ENCODE measurements at places on chromosomes 13 and 19. TPM values are rescaled to one million over a fixed set of nuclear protein-coding genes. Genes with fewer than 3 reads are reported as not detected.

DNA sequence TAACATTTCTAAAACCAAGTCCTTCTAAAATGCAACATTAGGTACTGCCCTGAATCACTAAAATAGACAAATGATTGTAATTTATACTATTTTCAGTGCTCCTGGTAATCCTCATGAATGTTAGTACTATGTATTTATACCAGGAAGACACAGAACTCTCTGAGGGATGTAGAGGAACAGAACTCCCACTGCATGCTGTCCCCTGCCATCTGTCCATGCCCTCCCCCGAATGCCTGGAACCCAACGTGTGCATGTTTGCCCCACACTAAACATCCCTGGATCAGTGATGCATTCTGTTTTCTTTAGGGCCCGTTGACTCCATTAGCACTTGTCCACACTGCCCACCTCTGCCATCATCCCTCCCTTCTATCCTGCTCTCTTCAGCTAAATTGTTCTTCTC, 26.5 kb downstream of the ENOX1 start:
- no peak for DNase-seq

GRCh38 chr13:49669735-49670309, 21.5 kb downstream of the EBPL start:
- peak; percentile 73 for DNase-seq

GRCh38 chr13:21594715-21595545, 9.0 kb downstream of the MICU2 start:
- no peak for DNase-seq

- no peak for DNase-seq
These were observed 155.0 kb downstream of the RAP2A start for GRCh38 chr13:97588993-97589392.

GRCh38 chr13:40399756-40400155, 266.7 kb downstream of the FOXO1 start:
- no peak for DNase-seq

DNA sequence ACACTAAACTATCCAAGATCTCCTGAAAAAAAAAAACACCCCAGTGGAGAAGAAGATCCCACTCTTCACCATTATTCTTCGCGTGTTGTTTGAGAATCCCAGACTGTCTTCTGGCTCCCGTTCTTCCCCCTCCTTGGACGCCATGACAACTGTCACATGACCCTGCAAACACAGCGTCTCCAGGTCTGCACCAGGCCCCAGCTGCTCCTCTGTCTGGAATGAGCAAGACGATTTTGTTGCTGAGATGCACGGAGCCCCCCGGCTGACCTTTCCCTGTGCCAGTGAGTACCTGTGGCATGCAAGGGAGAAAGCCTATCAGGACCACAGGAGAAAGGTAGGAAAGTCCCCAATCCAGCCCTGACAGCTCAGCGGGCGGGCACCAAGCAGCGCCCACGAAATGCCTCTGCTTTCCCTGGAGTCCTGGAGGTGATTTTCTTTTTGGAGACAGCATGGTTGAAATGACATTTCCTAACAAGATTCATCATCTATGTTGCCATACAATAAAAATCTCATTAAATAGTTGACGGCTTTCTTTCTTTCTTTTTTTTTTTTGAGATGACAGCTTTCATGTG, at the start of gene CFAP97D2:
CFAP97D2 (plus strand) TSS at position 171 of the 572 bp plus-strand sequence; CDS start at position 245, 74 bp downstream.
- DNase-seq: no peak

GRCh38 chr19:4781801-4782200, 9.7 kb upstream of the FEM1A start:
- DNase-seq: no peak

- DNase-seq: no peak
These were observed 569.0 kb upstream of the GPC6 start for GRCh38 chr13:92657565-92657964.

- DNase-seq: no peak
These were observed 69.1 kb downstream of the HSPH1 start for GRCh38 chr13:31092646-31093045.

GRCh38 chr13:46531953-46532352, 21.0 kb upstream of the LRCH1 start:
- no peak for DNase-seq

DNA sequence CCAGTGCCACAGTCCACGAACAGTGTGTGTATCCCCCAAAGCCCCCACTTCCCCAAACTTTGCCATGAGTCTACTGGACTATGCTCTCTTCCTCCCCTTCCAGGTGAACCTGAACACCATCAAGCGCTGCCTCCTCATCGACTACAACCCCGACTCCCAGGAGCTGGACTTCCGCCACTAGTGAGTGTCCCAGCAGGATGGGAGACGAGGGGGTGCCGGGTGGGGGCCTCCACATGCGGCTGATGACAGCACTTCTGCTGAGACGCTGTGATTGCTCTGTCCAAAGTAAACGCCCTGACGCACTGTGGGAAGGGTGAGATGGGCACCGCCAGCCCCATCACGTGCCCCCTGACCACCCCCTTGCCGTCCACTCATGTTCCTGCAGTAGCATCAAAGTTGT, 2.0 kb upstream of the P2RY11 start:
- DNase-seq: no peak

- DNase-seq: no peak
These were observed 518 bp upstream of the PLPP2 start for GRCh38 chr19:291561-292280.

GRCh38 chr13:97879646-97880310, 73.7 kb upstream of the IPO5 start:
- DNase-seq: no peak

DNA sequence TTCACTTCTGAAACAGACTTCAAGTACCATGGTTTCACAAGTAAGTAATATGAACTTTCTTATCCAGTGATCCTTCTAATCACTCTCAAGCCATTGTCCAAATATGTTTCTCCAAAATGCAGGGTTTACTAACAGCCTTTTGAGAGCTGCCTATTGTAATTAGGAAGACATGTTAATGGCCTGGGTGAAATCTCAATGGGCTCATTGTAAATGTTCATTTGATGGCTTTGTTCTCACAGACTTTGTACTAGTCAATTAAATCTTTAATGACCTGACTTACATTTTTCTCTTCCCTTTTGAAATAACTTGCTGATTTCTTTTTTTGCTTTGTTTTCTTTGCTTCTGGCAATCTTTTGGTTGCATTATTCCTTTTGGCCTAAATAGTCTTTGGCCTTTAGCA, 444.8 kb downstream of the LIG4 start:
- DNase-seq: no peak

- no peak for DNase-seq
These were observed 1366.0 kb downstream of the UQCRFS1 start for GRCh38 chr19:27846944-27847343.

GRCh38 chr13:22102271-22102670, 431.4 kb downstream of the FGF9 start:
- DNase-seq: no peak

GRCh38 chr13:49410006-49410405, 33.9 kb downstream of the CAB39L start:
- no peak for DNase-seq

The ZSCAN5A gene
- 10.8 TPM for total RNA-seq

The RFPL4A gene
- total RNA-seq: not detected

The ZNF486 gene
- total RNA-seq: 3.4 TPM

The ZNF77 gene
- total RNA-seq: 5.8 TPM

Data from activated CD4-positive, alpha-beta T cell treated with anti-CD3 and anti-CD28 coated beads, Interleukin-2, amount 10 ng/mL, durations not matched to agents 24 days and 14 days (primary cell).